ENCODE measurements at places on chromosomes 12 and 14.

GRCh38 chr12:65208964-65209654 lies 39.7 kb downstream of the LEMD3 start:
- DNase-seq: no peak

- DNase-seq: no peak
Measured at GRCh38 chr12:29255042-29255441, 106.0 kb downstream of the FAR2 start.

GRCh38 chr12:133221241-133221640 lies 14.4 kb downstream of the ANHX start:
- DNase-seq: no peak

GRCh38 chr12:78938341-78939084 lies 73.9 kb downstream of the SYT1 start:
- DNase-seq: no peak

DNA sequence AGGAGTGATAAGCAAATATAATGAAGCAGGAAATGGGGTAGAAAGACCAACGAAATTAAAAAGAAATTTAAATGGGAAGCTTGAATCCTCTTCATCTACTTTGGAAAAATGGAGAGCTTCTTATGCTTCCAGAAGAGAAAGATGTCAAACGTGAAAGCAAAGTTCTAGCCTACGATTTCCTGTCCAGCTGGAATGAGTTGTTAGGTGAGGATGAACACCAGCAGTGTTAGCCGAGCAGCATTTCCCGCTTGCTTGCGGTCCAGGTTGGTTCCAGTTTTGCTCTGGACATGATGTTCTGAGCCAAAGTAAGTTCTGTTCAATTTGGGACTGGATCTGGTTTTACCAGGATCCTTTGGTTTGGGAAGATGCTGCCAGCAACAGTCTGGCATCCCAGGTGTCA lies 78.9 kb downstream of the DACT1 start:
- DNase-seq: no peak

GRCh38 chr12:18296909-18297280 lies 35.6 kb downstream of the PIK3C2G start:
- no peak for DNase-seq

- DNase-seq: peak; percentile 71
Measured at GRCh38 chr12:2284857-2285256, 232.1 kb downstream of the CACNA1C start.
